ENCODE measurements at places on chromosomes 6 and 20. TPM values are rescaled to one million over a fixed set of nuclear protein-coding genes. Genes with fewer than 3 reads are reported as not detected.

DEFB132 gene
- polyA plus RNA-seq = 0.07 TPM

DNA sequence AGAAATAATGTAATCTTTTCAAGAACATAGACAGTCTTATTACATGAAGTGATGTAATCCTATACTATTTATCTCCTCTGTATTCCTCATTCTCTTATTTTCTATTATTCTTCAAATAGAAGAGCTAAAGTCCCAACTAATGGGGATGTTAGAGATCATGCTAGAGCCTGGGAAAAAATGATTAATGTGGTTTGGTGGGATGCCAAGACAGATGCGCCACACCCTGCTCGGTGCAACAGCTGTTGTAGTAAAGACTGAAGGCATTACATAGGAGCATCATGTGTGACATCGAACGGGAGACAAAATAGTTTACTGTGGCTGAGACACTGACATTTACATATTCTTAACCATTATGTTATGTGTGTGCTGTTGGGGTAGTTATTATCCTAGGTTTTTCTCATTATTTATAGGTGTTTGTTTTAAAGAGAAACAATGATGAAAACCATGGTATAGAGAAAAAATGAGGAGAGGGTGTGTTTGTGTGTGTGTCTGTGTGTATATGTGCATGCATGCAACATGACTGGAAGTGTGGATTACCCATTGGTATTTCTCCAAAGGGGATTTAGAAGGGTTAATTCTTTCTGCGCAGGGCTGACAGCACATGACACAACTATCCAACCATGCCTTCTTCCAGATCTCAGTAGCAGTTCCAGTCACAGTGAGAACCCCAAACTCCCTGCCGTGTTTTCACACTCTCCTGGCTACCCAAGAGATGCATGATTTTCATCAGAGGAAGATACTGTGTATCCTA lies 155.3 kb downstream of the EYA4 start:
- DNase-seq = no peak

- DNase-seq = no peak
These were observed 25.0 kb upstream of the HMGCLL1 start for GRCh38 chr6:55604021-55604420.

- DNase-seq = no peak
These were observed 3.0 kb downstream of the CCN2 start for GRCh38 chr6:131947986-131948661.

GRCh38 chr20:46006022-46006705 lies 2.5 kb upstream of the MMP9 start:
- no peak for DNase-seq

- DNase-seq = no peak
These were observed 66.3 kb downstream of the SLX4IP start for GRCh38 chr20:10501402-10501801.

DNA sequence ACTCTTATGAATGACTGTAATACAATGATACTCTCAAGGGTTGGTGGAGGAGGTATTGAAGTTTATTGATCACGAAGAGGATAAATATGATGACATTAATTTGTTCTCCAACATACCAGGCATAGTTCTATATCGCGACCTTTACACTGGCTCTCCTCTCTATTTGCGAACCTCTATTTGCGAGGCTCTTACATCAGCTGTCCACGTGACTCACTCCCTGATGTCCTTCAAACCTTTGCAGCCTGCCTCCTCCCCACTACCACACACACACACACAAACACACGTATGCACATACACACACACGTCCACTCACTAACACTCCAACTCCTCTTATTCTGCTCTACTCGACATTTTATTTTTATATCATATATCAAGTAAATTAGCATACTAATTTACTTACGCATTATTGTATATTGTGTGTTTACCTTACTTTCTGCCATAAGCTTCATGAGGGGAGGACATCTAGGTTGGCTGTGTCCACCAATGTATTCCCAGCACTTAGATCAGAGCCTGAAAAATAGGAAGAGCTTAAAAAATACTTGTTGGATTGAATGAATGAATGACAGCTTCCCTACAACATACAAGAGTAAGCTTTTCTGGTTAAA lies 53.3 kb upstream of the TNFRSF21 start:
- no peak for DNase-seq

- no peak for DNase-seq
These were observed 18.2 kb downstream of the LINC00237 start for GRCh38 chr20:21087862-21088540.
